ENCODE measurements at places on chromosomes 6 and 20.
A peak's percentile ranks its signal among the peaks of the same experiment; 100 is the strongest.

DNA sequence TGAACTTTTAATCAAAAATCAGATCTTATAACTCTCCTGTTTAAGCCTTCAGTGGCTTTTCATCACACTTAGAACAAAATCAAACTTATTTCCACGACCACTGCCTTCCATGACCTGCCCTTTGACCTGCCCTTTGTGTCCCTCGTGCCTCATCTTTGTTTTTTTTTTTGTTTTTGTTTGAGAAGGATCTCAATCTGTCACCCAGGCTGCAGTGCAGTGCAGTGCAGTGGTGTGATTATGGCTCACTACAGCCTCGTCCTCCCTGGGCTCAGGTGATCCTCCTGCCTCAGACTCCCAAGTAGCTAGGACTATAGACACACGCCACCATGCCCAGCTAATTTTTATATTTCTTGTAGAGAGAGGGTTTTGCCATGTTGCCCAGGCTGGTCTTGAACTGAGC lies 86.8 kb downstream of the CNBD2 start:
- no peak for DNase-seq

DNA sequence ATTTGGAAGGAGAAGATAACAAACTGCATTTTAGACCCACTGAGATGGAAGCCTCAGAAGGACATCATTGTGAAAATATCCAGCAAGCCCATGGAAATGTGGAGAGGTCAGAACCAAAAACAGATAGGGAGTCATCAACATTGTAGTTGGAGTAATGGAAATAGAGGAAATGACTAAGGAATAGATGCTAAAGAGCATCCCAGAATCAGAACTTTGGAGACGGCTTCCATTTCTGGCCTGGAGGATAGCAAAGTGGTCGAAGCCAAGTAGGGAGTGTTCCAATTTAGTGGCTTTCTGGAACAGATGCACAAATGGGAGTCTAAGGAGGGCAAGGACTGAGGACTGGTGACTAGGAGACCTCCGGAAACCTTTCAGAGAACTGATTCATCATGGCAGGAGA lies 3.6 kb downstream of the BEND6 start:
- no peak for DNase-seq

- peak; percentile 61 for DNase-seq
These were observed 1.2 kb upstream of the PARD6B start for GRCh38 chr20:50729901-50730764.

DNA sequence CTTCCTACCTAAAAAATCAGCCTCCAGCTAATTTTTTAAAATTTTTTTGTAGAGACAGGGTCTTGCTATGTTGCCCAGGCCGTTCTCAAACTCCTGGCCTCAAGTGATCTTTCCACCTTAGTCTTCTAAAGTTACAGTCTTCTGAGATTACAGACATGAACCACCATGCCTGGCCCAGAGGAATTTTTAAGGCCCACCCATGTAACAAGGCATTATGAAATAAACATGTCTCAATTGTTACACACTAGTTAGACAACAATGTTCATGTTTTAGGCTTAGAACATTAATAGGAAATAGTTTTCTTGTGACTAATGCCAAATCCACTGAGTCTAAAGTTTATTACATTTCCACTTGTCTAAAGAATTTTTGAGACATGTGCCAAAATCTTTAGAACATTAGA lies 221.2 kb downstream of the LAMA2 start:
- no peak for DNase-seq

GRCh38 chr20:64039293-64040160 lies 3.5 kb downstream of the C20orf204 start:
- DNase-seq = no peak

GRCh38 chr6:157785636-157786035 lies 37.4 kb upstream of the SNX9 start:
- DNase-seq = no peak

GRCh38 chr6:39617026-39617425 lies 108.2 kb downstream of the KIF6 start:
- DNase-seq = no peak

DNA sequence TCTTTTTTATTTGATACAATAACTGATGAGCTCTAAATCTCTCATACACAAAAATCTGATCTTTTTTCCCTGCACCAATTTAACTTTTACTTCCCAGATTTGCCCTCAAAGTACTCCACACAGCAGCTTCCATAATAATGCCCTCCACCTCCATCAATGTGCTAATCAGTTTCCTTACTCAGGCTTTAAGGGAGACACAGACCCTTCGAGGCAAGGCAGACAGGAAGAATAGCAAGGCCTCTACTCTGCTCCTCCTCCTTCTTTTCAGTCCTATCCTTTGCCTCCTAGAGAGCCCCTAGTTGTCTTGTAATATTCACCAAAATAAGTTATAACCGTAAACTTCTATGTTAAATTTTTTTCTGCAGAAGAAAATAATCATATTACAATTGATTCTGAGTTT lies 444.9 kb upstream of the RNF217 start:
- no peak for DNase-seq

Measured in activated effector memory CD4-positive, alpha-beta T cell treated with anti-CD3 and anti-CD28 coated beads, Interleukin-2, amount 50 U/mL, for 16 hours (primary cell).